Lung microvascular endothelial cell (primary cell): ENCODE measurements at places on chromosomes 13 and 19. TPM values are rescaled to one million over a fixed set of nuclear protein-coding genes. Genes with fewer than 3 reads are reported as not detected.

Gene DOCK6
- 46.0 and 46.4 TPM in 2 replicates for total RNA-seq

Gene SHC2
- total RNA-seq = 4.4 and 28.4 TPM in 2 replicates

Gene MZF1
- 5.4 and 7.5 TPM in 2 replicates for total RNA-seq

Gene PLK5
- total RNA-seq = not detected in 2 replicates

Gene SYNGR4
- not detected in 2 replicates for total RNA-seq
